ENCODE measurements at places on chromosomes 6 and 20.

GRCh38 chr6:3294921-3295871, 36.4 kb downstream of the PSMG4 start:
- DNase-seq = no peak

GRCh38 chr20:41540918-41541317, 77.3 kb downstream of the CHD6 start:
- DNase-seq = no peak

- no peak for DNase-seq
Observed at GRCh38 chr20:62812181-62812906, 4.5 kb upstream of the COL9A3 start.

DNA sequence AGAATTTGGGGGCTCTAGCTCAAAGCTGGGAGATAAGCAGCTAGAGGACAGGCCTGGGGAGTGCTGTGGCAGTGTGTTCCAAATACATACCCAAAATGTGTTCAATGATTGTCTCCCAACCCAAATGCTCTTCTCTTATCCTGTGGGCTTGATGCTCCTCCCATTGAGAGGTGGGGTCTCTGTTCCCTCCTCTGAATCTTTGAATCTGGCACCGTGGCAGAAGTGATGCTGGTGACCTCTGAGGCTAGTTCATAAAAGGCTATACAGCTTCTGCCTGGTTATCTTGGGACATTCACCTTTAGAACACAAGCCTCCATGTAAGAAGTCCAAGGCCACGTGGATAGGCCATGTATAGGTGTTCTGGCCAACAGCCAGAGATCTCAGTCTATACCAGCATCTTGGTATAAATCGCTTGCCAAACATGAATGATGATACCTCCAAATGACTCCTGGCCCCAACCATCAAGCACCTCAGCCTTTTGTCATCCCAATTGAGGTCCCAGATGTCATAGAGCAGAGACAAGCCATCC, 15.9 kb upstream of the MYBL2 start:
- DNase-seq = no peak

DNA sequence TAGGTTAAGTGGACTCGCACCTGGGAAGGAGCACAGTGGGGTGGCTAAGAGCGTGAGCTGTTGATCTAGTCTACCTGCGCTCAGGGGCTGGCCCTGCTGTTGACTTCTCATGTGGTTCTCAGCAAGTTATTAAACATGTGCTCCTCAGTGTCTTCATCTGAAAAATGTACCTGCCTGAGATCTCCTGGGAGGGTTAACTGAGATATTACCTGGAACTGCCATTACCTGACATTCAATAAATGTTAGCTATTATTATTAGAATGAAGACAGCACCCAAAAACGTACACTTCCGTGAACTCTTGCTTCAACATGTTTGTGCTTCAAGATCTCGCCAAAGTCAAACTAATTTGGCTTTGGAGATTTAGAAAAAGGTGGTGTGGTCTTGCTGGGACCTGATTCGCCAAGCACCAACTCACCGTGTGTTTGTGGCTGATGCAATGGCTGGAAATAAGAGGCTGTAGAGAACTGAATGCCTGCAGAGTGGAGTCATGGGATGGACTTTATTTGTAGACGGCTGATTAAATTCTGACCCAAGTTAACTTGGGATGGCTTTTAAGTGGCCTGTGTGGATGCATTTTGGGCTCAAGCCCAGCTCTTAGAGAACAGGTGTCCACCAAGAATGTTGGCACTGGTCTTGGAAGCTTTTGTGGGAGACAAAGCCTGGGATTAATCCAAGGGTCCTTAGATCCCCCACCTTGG, 692.9 kb downstream of the QKI start:
- no peak for DNase-seq
